ENCODE measurements at places on chromosomes 5 and 9.

- DNase-seq = no peak
Observed at GRCh38 chr5:38718771-38719391, 126.9 kb upstream of the OSMR start.

- DNase-seq = no peak
Observed at GRCh38 chr5:16980983-16981382, 44.9 kb upstream of the MYO10 start.

DNA sequence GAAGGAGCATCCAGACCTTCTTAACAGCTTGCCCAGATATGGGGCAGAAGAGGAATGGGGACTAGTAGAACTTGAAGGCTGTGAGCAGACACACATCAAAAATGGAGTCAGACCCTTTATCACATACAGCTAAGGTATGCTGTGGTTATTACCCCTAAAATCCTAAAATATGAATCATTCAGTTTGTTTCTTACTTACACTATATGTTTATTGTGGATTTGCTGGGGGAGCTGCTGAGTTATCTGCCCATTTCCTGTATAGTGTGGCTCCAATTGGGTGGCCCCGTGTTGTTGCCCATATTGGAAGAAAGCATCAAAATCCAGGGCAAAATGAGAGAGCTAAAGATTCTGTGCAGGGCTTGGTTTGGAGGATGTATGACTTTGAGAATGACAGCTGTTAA is 56.9 kb downstream of the AP3S1 start:
- no peak for DNase-seq

GRCh38 chr5:80959768-80960442 is at the start of gene RASGRF2:
Gene RASGRF2, plus strand, starts transcription at chr5:80960363. Its CDS starts 376 bp downstream, at chr5:80960739.
- DNase-seq = no peak

DNA sequence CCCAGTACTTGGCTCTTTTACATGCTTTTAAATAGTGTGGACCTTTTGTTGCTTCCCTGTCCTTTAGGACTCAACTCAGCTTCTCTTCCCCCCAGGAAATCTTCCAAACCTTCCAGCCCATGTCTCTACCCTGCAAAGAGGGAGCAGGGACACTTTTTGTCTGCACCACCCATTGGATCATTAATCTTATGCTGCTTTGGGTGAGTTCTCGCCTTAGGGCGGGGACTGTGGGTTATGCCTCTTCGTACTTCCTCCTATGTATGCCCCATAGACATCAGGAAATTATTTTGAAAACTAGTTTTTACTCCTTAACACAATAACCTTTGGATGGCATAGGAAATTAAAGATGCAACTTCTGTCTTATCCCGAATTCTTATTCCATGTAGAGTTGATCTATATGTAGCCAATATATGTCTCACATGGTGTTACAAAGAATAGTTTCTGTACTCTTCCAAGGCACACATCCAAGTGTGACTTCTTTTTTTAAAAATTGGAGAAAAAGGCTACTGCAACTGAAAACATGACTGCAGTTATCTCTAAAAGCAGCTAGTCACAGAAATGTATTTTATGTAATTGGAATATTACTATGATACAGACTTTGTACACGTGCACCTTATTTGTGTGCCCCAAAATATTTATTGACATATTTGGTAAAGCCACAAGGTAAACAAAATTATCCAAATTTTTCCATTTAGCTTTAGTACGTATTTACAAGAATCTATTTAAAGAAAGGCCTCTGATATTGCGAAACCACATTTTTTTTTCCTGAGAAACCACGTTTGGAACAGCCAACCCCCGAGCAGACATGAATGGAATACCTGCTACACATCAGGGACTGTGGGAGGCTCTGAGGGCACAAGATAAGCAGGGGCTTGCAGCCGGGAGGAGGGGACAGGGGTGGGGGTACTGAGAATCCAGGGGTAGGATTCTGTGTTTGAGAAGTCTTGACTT is 133.6 kb downstream of the WDR41 start:
- DNase-seq = no peak

DNA sequence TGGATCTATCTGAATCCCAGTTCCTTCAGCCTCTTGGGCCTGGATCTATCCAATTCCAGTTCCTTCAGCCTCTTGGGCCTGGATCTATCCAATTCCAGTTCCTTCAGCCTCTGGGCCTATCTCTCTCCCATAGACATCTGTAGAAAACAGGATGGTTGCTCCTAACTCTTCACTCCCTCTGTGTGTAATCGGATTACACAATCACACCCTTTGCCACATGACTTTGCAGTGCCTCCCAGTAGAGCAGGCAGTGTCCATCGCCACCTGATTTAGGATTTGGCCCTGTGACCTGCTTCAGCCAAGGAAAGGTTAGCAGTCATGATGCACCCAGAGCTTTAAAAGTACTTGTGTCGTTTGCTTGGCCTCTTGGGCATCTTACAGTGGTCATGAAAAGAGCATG is 56.7 kb downstream of the LHX2 start:
- no peak for DNase-seq

DNA sequence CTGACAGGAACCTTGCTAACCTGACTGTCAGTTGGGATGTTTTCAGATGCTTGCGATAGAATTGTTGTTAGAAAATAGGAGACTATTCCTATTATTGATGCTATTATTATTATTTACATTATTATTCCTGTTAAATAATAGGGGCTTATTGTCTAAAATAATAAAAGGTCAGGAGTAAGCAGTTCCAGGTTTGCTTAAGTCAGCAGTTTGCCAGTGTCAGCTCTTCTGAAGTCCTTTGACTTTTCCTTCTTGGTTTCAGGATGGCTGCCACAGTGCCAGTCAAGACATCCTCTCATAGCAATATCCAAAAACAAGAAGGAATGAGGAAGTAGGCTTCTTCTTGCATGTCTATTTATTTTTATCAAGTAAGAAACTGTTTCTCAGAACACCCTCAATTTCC is 141.7 kb upstream of the MARCHF11 start:
- no peak for DNase-seq

DNA sequence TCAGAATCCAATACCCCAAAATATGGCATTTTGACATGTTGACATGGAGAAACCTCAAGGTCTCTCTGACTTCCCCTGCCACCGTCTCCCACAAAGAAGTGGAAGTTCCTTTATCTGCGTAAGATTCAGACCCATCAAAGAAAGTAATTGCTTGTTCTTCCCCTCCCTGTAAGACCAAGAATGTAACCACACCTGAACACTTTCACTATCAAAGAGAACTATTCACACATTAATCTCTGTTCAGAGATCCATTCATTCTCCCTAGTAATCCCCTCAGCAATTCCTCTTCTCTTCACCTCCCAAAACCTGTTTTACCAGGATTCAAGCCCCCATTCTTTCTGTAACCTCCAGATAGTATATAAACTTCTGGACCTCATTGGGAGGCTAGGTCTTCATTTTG is 4.1 kb upstream of the SLC1A1 start:
- no peak for DNase-seq

- no peak for DNase-seq
Observed at GRCh38 chr9:91836515-91836914, 113.5 kb downstream of the ROR2 start.

- DNase-seq = no peak
Observed at GRCh38 chr5:40776658-40776977, 20.9 kb upstream of the TTC33 start.

DNA sequence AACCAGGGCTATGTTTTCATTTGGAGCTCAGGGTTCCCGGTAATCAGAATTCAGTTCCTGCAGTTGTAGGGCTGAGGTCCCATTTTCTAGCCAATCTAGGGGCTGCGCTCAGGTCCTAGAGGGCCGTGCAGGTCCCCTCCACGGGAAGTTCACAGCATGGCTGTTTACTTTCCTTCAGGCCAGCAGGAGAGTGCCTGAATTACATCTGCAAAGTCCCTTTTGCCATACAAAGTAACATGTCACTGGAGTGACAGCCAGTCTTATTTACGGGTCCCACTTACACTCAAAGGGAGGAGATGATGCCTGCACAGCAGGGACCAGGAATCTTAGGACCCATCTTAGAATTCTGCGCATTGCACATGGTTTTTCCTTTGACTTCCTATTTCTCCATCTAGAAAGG is 29.9 kb upstream of the TGFBI start:
- DNase-seq = no peak

GRCh38 chr5:62896121-62896893 is 317.7 kb downstream of the LRRC70 start:
- DNase-seq = no peak

DNA sequence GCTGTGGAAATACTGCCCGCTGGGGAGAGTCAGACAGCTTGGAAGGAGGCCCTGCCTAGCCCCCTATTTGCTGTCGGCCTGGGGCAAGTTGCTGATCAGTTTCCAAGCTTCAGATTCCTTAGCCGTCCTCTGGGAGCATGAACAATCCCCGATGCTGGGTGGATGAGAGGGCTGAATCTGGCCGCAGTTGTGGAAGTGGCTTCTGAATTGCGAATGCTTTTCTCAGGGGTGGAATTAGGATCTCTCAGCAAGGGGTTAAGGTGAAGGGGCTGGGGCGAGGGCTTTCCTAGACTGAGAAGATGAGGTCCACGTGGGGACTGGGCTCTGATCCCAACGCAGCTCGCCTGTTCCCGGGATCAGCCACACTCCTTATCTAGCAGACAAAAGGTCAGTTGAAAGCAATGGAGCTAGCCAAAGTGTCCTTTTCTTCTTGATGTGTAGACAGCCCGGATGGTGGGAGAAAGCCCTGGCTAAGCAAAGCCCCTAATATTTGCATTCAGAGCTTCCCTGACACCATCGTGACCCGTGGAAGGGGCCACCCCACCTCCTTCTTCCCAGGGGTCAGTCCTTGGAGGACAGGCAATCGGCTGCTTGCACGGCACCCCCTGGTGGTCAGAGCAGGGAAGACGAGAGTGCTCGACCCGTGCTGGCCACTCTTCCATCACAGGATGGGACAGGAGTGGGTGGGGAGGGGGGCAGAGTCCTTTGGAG is 54.9 kb downstream of the COL15A1 start:
- DNase-seq = no peak

GRCh38 chr9:91655215-91655614 is 231.6 kb upstream of the NFIL3 start:
- DNase-seq = no peak

GRCh38 chr5:74877624-74878304 is 11.6 kb upstream of the FAM169A start:
- no peak for DNase-seq

GRCh38 chr5:67032921-67033664 is 163.5 kb downstream of the CD180 start:
- no peak for DNase-seq

DNA sequence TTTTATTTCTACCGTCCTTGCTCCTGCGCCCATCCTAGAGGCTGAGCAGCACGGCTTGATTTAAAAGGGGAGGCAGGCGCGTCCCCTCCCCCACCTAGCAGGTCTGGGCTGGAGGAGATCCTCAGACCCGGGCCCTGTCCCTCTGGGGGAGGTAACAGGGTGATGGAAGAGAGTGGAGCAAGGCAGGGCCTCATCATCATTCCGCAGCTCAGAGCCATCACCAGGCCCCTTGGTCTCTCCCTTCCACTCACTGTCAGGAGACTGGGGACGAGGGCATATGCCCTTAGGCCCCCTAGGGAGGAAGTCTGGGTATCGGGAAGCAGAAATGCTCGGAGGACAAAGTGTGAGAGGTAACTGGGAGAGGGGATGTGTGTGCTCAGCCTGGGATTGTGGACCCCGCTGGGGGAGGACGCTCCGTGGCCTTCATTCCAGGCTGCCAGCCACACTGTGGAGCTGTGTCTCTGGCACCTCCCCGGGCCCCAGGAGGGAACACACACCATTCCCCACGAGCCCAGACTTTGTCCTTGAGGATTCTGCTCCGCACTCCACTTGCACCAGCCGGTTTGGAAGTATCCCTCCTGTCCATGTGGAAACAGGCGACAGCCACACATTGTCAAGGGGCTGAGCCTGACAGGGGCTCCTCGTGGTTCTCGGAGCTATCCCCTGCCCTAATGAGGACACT is 761 bp downstream of the REEP2 start:
- no peak for DNase-seq

- DNase-seq = no peak
Observed at GRCh38 chr5:105789246-105789645, 1881.5 kb downstream of the EFNA5 start.

DNA sequence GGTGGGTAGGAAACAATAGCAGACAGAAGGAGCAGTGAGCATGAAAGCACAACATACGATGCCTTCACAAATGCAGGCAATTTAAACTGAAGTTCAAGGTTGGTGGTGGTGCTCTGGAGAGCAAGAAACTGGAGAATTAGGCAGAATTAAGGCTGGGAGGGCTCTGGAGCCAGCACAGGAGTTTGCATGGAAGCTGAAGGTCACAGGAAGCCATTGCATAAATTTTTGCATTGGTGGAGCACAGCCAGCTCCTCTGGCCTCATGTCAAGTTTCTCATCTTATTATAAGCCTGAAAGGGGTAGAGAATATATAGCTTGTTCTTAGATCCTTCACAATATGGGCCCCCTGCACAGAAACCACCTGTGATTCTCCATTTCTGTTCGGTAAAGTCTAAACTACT is 207.4 kb downstream of the PAPPA start:
- no peak for DNase-seq

DNA sequence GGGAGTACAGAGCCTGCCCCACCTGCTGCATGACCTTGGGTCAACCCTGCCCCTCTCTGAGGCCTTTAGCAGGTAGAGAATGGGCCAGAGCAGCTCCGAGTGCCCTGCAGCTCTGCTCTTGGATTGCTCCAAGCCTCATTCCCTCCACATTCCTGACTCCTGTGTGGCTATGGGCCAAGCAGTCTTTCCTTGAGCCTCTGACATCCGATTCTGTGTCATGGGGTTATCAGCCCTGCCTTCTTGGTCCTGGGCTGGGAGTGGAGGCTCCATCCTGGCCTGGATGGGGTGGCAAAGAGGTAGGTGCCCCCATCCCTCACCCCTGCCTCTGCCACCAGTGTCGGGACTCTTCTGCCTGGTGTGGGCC is 13.7 kb downstream of the FPGS start:
- no peak for DNase-seq

GRCh38 chr9:77731930-77732329 is 83.8 kb upstream of the GNA14 start:
- no peak for DNase-seq

GRCh38 chr9:33375238-33375840 is 27.0 kb downstream of the AQP7 start:
- DNase-seq = no peak

DNA sequence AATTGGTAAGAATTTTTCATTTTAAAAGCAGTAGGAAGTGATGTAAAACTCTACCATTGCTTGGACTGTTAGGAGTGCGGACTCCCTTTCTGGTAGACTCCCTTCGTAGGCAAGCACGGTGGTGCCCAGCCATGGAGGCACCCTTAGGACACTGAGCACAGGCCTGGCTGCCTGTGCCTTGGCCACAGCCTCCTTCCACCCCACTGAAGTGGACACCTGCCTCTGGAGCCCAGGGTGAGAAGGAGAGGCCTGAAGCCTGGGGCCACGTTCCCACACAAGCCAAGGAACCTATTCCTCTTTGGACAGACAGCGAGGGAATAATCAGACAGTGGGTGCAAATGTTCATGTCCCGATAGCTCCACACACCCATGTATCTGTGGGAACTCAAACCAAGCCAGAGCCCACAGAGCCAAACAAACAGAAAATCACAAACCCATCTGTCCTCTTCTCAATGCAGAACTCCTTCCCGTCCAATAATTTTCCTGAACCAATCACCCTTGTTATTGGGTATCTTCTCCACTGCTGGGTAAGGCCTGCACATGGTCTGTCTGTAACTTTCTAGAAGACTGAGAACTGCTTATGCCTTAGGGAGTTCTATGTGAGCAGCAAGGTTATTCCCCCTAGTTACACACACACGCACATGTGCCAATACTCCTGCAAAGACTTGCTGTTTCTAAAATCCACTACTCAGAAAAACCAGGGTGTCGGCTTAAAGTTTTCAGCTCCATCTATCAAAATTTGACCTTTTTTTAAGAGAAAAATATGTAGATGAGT is 45.2 kb downstream of the UBE2QL1 start:
- DNase-seq = no peak
